ENCODE measurements at places on chromosomes 11 and 22.

DNA sequence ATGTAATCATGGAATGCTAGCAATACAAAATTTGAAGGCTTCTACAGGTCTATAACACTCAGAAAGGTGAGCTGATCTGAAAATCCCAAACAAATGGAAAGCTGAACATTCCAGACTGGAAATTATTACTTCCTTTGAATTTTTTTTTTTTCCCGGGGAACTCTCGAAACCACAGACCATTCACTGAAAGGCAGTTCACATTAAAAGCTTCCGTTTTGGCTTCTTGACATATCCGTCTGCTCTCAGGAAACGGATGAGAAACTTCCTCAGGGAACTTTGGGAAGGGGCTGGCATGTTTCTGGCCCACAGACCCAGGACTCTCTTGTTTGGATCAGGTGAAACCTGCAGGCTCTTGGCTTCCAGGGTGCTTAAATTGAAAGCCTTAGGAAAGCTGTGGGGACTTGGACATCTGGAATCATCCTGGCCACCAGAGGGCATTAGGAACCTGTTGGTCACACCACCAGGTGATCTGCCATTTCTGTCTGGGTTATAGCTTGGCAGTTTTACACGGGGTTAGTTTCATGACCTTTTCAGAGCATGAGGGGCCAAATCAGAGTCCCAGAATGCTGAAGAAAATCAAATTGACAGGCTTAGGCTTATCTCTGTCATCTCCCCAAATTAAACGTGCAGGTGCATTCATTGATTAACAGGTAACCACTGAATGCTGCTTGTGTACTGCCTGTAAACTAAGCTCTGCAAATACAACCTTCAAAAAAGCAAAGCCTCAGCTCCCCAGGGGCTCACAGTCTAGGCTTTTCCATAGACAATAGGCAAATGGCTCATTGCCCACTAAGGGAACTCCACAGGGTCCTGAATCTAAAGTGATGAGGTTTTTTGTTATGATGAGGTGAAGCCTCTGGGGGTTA lies 22.7 kb upstream of the GRAMD1B start:
- DNase-seq = no peak

- no peak for DNase-seq
Observed at GRCh38 chr11:44125598-44125997, 30.1 kb downstream of the EXT2 start.

DNA sequence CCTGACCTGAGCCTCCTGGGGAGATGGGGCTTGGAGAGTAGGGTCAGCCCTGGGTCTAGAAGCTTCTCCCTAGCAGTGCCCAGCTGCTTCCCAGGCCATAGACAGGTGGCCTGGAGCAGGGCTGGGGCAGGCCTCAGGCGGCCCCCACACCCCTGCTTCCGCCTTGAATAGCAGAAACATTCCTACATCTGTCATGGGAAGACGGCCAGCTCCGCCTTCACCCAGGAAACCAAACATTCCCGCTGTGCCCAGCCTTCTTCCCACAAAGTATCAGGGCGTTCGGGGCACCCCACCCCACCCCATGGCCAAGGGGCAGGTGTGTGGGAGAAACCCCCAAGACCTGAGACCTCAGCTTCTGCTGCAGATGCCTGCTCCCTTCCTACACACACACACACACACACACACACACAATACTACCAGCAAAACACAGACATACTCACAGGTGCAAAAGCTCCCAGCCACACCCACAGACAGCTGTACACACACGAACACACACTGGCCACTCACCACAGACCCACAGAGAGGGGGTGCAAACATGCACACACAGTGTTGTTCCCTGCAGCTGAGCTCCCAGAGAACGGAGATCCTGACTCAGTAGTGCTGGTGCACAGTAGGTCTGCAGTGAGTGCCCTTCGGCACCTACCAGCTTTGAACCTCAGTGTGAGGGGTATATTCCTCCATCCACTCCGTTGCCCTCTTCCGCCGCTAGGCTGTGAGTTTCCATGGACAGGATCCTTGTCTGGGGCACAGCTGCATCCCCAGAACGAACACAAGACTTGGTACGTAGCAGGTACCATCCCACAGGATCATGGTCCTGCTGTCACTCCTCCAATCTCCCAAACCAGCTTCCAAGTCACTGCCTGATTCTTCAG lies 37.4 kb downstream of the PDGFB start:
- peak; percentile 75 for DNase-seq

- DNase-seq = no peak
Observed at GRCh38 chr22:41240377-41241132, at the start of gene CHADL. Gene CHADL, minus strand, starts transcription at chr22:41240931. Its CDS starts 50 bp downstream, at chr22:41240881.
